ENCODE measurements at places on chromosomes 7 and 10.

- no peak for DNase-seq
Measured at GRCh38 chr7:7479275-7479805, 56.3 kb downstream of the COL28A1 start.

- no peak for DNase-seq
Measured at GRCh38 chr7:54729107-54729506, 29.9 kb downstream of the SEC61G start.

DNA sequence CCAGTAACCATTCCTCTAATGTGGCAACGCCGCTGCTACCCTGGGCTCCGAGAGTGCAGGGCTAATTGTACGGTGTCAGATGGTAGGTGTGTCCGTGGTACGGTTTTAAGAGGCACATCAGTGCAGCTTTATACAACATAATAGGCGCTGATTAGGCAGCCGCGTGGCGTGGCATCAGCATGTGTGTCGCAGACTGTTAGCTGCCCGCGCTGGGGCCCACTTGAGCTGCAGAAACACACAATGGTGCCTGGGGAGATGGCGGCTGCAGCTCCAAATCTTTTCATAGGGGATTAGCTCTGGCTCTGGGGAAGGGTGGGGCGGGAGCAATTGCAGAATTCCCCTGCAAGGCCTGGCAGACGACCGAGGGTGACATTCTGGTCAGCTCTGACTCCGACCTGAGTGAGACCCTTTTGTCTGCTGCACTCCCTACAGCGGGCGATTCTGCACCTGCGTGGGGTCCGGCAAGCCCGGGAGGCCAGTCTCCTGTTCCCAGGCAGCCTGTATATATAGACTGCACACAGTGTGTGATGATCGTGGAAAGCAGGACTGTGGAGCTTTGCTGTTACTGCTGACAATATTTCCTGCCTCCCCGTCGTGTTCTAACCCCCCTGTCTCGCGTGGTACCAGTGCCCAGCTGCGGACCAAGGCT is 722.7 kb upstream of the CELF2 start:
- no peak for DNase-seq

GRCh38 chr7:36784991-36785940 is 61.0 kb upstream of the AOAH start:
- DNase-seq: peak; percentile 67

DNA sequence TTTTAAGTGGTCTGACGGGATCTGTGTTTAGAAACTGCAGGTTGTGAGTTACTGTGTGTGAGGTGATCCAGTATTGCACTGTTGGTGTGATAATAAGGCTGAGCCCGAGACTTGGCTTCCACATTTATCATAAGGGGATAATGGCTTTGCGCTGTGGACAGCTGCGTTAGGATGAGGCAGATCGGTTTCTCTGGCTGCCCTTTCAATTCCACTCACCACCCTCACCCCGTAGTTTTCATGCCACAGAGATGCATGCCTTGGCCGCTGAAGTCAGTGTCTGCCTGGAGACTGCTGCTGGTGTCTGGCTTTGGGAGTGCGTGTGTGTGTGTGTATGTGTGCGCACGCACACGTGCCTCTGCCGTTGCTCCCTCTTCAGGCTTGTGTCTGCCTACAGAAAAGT is 273.0 kb downstream of the CCDC3 start:
- no peak for DNase-seq

- no peak for DNase-seq
Measured at GRCh38 chr7:608361-608760, 88.7 kb upstream of the PDGFA start.

DNA sequence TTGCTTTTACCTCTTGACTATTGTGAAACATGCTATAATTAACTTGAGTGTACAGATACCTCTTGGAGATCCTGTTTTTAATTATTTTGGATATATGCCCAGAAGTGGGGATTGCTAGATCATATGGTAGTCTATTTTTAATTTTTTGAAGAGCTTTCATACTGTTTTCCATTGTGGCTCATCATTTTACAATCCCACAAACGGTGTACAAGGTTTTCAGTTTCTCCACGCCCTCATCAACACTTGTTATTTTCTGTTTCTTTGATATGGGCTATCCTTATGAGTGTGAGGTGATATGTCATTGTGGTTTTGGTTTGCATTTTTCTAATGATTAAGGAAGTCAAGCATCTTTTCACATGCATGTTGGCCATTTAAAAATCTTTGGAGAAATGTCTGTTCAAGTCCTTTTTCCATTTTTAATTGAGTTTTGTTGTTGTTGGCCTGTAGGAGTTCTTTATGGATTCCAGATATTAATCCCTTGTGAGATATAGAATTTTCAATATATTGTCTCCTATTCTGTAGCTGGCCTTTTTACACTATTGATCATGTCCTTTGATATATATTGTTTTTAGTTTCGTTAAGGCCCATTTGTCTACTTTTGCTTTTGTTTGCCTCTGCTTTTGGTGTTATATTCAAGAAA is 7.5 kb downstream of the AGK start:
- DNase-seq: no peak

DNA sequence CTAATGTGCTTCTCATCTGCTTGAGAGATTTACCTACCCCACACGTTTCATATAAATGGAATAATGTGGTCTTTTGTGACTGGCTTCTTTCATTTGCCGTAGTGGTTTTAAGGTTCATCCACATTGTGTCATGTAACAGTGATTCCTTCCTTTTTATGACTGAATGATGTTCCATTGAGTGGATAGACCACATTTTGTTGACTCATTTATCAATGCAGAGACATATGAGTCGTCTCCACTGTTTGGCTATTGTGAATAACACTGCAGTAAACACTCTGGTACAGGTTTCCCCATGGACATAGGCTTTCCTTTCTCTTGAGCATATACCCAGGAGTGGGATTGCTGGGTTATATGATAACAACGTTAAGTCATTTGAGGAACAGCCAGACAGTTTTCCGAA is 2.0 kb upstream of the AOC1 start:
- DNase-seq: no peak

GRCh38 chr10:97182288-97182990 is 3.3 kb downstream of the SLIT1 start:
- no peak for DNase-seq

- no peak for DNase-seq
Measured at GRCh38 chr10:107492389-107492788, 327.9 kb upstream of the SORCS1 start.

All from stimulated activated CD8-positive, alpha-beta memory T cell treated with anti-CD3 and anti-CD28 coated beads, Interleukin-4, amount 100 ng/mL, for 48 hours (primary cell).